Eye (tissue), 1 donor: ENCODE measurements at places on chromosomes 7 and 10.

- DNase-seq: no peak
Observed at GRCh38 chr7:91325726-91326125, 61.5 kb downstream of the FZD1 start.

GRCh38 chr10:122140941-122141623, 130.0 kb upstream of the BTBD16 start:
- peak; percentile 30 for DNase-seq

DNA sequence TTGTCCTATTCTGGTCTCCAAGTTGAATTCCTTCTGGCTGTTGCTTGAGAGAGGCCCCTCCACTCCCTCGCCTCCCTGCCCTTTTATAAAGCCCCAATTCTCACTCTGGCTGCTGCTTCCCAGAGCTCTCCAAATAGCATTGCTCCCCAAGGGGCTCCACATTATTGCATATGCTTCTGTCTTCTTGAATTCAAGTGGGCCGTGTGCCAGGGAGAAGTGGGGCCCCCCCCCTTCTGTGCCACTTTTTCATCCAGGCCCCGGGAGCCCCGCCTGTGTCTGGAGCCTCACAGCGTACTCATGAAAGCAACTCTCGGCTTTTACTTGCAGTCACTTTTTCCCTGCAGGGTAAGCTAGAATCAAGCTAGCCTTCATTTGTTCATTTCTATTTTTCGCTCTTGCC, 265.1 kb downstream of the CCSER2 start:
- DNase-seq: no peak

DNA sequence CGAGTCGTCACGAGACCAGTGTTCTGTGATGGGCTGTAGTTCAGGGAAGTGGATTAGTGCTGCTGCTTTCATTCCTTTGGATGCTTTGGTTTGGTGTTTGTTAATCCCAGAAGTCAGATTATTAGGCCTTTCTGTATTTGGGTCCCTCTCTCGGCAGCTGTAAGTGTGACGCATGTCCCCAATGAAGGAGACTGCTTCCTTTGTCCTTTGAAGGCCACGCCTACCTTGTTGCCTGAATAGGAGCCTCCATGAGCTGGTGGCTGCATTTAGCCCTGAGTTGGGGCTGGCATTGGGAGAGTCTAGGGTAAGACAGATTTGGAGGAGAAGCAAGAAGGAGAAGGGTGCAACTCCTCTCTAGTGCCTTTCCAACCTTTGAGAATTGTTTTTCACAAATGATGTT, 34.5 kb downstream of the DOCK1 start:
- DNase-seq: no peak

DNA sequence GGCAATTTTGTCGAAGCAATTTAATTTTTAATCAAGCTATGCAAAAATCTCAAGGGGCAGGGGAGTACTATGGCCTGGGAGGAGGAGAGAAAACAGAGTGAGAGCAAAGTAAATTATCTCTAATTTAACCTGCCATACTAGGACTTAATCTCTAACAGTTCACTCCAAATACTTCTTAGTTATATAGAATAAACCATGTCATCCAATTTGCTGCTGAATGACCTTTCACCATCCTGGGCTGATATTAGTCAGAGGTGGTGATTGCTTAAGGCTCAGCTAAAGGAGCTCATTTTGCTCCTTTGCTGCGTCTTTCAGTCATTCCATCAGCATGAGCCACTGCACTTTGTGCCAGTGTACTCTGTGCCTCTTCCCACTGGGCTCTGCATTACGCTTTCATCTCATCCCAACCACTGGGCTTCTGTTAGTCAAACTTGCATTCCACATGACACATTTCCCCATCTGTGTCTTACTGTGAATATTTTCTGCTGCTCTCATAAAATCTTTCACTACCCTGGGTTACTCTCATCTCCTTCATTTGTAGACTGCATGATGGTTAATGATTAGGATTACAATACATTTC, 84.3 kb downstream of the CD36 start:
- DNase-seq: peak; percentile 54

DNA sequence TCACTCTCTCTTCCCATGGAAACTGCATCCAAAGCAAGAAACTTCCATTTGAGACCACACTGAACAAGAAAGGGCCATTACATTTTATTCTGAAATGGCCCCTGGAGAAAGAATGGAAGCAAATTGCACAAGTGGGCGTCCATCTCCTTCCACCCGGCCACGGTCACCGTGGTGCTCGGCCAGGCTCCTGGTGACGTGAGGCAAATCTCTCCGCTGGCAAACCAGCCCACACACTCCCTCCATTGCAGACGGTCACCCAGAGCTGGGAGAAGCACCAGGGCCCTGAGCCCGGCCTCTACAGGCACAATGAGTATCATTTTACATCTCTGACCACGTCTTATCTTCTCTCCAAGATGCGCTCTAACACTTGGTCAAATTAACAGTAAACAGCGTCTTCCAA, 126.1 kb upstream of the FAM20C start:
- DNase-seq: no peak

DNA sequence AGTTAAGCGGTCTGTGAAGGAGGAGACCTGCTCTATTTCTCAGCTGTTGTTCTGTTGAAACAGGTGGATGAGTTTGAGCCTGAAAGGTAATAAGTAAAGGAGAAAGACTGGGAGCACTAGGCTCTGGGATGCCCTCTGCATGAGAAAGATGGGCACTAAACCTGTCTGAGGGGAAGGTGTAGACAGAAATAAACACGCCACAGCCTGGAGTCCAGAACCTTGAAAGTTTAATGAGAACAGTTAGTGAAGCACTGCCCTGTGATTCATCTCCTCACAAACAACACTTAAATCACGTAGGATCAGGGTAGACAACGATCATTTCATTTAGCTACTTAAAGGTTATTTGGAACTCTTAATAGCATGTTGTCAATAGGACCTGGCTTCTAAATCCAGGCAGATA, 193.1 kb downstream of the PHTF2 start:
- DNase-seq: no peak

DNA sequence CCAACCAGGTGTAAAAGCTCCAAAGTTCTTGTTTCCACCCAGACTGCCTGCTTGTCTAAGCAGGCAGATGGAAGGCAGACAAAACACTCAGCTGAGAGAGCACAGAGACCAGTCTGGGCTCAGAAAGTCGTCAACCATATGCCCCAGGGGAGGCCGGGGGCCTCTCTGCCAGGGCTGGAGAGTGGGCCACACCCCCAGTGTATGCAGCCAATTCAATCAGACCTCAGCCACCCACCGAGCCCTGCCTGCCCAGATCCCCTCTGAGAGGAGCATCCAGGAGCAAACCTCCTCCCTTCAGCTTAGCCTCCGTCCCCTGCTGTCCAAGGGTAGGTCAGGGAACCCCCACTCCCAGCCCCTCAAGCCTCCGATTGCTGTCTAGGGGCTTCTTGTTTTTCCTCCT, 196.3 kb downstream of the LSM5 start:
- DNase-seq: peak; percentile 31
